GM13977 (cell line): ENCODE measurements at places on chromosomes 6 and 20.

- DNase-seq, result no peak
Observed at GRCh38 chr6:138229072-138229471, 10.8 kb upstream of the PBOV1 start.

DNA sequence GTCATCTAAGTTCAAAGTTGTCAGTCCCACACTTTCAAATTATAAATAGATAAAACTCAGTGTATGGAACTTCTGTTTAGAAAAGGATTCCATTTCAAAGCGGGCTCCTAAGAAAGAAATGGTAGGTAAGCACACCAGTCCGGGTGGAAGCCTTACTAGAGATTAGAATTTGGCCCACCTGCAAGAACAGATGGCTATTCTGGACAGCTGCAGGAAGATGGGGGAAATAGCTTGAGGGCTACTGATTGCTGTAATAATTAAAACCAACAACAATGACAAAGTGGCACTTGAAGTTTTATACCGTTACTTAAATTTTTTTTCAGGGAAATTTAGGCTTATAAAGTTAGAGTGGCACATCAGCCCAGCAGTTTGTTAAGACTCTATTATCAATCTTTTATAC, 83.3 kb downstream of the HIVEP2 start:
- no peak for DNase-seq

GRCh38 chr20:33000802-33001466, 3.3 kb downstream of the SUN5 start:
- no peak for DNase-seq

- no peak for DNase-seq
Observed at GRCh38 chr6:8026800-8027199, 37.4 kb downstream of the BLOC1S5 start.

GRCh38 chr6:32613475-32613874, 23.7 kb upstream of the HLA-DQA1 start:
- no peak for DNase-seq

DNA sequence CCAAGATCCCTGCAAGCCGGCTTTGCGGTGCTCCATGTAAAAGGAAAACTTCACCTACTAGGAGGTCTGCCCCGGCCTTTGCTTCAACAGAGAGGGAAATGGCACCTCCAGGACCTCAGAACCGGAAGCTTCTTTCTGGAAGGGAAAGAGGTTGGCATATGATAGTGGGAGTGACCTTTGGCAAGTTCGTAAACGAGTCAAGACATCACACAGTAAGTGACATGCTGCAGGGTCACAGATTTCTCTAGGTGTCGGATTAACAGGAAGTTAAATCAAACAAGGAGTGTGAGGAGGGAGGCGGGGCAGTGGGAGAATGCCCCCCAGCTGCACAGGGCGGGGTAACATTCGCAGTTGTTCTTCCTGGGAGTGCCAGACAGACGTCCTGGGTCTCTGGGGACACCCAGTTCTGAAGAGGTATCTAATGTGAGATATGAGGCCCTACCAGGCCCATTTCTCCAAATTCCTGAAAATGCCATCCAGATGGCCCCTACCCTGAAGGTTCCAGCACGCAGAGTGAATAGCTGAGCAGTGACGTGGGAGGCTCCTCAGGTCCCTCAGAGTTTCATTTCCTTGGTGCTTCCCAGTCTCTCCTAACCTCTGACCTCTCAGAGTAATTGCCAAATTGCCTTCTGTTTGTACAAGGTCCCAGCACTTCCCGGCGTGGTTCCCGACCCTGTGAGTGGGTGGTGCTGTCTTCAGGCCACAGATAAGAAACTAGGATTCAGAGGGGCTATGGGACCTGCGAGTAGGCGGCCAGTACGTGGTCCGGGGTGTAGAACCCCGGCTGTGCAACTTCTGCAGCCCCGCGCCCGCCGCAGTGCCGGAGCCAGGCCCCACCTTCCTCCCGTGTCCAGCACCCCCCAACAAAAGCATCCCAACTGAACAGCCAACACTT, 1.9 kb downstream of the RRBP1 start:
- no peak for DNase-seq

DNA sequence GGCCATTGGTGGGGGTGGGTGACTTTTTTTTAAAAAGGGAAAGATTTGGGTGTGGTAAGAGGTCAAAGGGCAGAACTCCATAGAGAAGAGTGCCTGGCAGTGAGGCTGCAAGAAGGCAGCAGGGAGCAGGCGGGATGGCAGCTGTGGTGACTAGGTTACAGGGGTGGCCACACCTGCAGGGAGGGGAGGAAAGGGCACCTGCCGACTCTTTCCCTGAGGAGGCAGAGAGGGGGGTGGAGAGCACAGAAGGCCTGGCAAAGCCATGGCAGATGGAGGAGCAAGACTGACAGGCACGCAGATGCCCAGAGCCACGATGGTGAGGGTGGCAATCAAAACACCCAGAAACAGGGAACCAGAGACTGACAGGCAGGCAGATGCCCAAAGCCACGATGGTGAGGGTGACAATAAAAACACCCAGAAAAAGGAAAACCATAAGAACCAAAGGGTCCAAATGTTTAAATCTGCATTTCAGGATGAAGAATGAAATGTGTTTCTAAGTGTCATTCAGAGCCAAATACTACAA, 19.3 kb downstream of the CST7 start:
- DNase-seq, result no peak

- no peak for DNase-seq
Observed at GRCh38 chr6:166598441-166599138, 12.1 kb upstream of the RAMACL start.
